H4 (cell line): ENCODE measurements at places on chromosomes 3 and 15. TPM values are rescaled to one million over a fixed set of nuclear protein-coding genes. Genes with fewer than 3 reads are reported as not detected.

- no peak for DNase-seq
Observed at GRCh38 chr3:51063053-51063452, 322.0 kb upstream of the MANF start.

- DNase-seq: no peak
Observed at GRCh38 chr3:19331931-19332330, 183.6 kb downstream of the KCNH8 start.

Gene DZIP1L
- total RNA-seq: 4.5 and 6.3 TPM in 2 replicates

GRCh38 chr3:149812165-149812605 lies 830 bp upstream of the RNF13 start:
- no peak for DNase-seq

Gene CCDC33
- 2.0 and 2.8 TPM in 2 replicates for total RNA-seq

Gene MUC13
- 0.12 and 0.14 TPM in 2 replicates for total RNA-seq

- no peak for DNase-seq
Observed at GRCh38 chr3:131223373-131224289, 157.9 kb upstream of the NUDT16 start.

DNA sequence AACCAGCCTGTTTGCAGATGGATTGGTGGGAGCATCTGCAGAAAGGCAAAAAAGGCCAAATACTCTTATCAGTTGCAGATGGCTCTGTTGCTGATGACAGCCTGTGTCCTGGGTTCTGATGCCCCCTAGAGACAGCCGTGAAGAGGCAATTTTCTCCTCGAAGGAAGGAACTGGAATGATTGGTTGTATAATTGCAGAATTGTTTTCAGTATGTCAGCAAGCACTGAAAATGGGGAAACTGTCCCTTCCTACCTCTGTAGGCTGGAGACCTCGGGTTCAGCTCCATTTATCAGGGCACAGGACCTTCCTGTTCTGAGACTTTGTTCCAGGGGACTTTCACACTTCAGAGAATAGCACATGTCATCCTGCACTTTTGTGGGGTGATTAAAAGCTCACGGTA lies 103.0 kb downstream of the PGPEP1L start:
- peak; percentile 44 for DNase-seq

- no peak for DNase-seq
Observed at GRCh38 chr3:126367316-126367805, 10.2 kb upstream of the KLF15 start.

- no peak for DNase-seq
Observed at GRCh38 chr3:115706311-115706829, 83.1 kb downstream of the GAP43 start.
